Placental epithelial cell (primary cell): ENCODE measurements at places on chromosomes 11 and 22. TPM values are rescaled to one million over a fixed set of nuclear protein-coding genes. Genes with fewer than 3 reads are reported as not detected.

UBQLNL gene
- total RNA-seq = 0.22 and 0.39 TPM in 2 replicates

GRK3 gene
- total RNA-seq = 2.4 and 2.7 TPM in 2 replicates

DDI1 gene
- total RNA-seq = not detected in 2 replicates

CTSW gene
- total RNA-seq = 0.79 TPM in 1 of 2 replicates, not detected in the other

SLC29A2 gene
- 0.39 and 0.76 TPM in 2 replicates for total RNA-seq

POLD3 gene
- 6.3 and 11.4 TPM in 2 replicates for total RNA-seq

LRRC4C gene
- under 0.01 TPM in 1 of 2 replicates, not detected in the other for total RNA-seq

KCNJ1 gene
- total RNA-seq = not detected in 2 replicates

C11orf86 gene
- not detected in 2 replicates for total RNA-seq

FOLH1 gene
- not detected in 2 replicates for total RNA-seq

CCDC73 gene
- not detected in 2 replicates for total RNA-seq
